Activated CD4-positive, alpha-beta T cell treated with anti-CD3 and anti-CD28 coated beads for 24 hours (primary cell): ENCODE measurements at places on chromosomes 6 and 20.

- DNase-seq: no peak
Observed at GRCh38 chr6:92122746-92123145, 1296.6 kb downstream of the EPHA7 start.

GRCh38 chr20:40506537-40506939, 182.5 kb downstream of the MAFB start:
- no peak for DNase-seq

DNA sequence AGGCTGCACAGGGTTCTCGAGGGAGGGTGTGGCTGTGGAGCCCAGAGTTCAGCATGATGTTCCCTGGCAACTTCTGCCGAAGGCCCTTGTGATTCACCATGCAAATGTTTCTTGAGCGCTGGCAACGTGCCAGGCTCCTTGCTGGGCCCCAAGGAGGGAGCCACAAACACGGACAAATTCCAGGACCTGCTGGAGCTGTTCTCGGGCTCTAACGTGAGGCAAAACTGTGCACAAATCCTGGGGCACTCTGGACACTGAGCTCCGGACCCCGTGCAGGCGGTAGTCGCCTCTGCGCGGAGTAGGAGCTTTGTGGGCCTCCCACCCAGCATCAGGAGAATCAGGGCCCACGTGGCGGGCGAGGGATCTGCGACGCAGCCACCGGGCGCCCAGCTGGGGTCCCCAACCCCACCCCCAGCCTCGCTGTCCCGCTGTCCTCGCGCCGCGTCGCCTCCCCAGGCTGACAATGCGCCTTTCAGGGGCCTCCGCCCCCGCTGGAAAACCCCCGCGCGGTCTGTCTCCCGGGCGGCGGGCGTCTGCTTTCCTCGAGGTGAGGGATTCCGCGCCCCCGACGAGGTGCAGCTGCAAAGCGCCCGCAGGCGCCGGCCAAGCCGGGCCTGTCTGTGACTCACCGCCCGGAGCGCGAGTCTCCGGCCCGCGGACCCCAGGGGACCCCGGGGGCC, 31.7 kb upstream of the SCUBE3 start:
- no peak for DNase-seq

DNA sequence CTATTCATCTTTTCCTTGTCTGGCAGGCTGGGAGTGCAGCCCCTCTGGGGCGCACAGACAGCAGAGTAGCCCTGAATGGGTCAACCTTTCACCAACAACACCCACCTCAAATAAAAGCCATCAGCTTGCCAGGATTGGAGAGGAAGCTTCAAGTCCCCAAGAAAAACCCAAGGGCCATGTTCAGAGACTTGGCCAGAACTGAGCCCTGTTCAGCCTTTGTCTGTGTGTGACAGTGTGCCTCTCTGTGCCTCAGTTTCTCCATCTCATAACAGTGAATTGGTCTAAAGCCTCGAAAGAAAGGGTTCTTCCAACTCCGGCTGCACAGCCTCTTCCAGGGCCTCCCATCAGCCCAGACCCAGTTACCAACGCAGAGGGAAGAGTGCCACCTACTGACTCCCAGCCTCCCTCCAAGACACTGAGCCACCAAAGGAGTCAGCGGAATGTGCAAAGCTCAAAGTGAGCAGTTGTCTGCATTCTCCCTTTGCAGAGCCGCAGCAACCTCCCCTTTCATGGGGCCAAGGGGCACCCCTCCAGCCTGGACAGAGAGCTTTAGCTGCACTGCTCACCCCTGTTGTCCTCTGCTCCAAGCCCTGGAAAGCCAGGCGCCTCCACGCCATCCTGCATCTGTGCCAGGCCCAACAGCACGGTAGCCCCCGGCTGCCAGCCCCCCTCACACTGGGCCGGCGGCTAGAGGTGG, 82.7 kb upstream of the TOP1 start:
- no peak for DNase-seq

- DNase-seq: no peak
Observed at GRCh38 chr6:21752054-21752811, 158.7 kb downstream of the SOX4 start.

DNA sequence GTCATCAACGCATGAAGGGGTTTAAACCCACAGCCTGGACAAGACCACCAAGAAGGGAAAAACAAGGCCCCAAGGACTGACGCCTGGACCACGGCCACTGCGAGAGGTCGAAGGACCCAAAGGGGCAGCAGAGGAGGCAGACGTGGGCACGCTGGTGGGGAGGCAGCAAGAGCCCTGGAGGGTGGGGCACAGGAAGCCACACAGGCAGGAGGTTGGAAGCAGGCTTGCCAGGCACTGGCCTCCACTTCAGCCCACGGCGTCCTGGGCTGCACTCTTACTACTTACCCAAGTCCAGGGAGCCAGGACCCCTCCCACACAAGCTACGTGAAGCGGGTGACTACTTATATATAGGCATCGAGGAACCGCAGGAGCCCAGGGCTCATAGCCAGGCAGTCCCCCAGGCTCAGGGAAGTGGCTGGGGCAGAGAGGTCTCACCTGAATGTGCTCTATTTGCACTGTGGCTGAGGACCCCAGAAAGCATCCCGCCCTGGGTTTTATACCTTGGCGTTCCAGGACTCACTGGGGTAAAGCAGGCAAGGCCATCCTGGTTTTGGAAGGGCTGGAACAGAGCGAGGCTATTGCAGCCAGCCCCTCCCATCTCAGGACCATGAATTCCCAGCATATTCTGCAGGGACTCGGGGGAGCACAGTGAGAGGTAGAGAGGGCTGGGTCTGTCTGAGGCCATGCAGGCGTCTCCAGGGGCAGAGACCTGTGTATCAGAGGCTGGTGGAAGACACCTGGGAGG, 113.8 kb upstream of the AFDN start:
- no peak for DNase-seq
